Brain microvascular endothelial cell (primary cell): ENCODE measurements at places on chromosomes 7 and 10.
A peak's percentile ranks its signal among the peaks of the same experiment; 100 is the strongest.

DNA sequence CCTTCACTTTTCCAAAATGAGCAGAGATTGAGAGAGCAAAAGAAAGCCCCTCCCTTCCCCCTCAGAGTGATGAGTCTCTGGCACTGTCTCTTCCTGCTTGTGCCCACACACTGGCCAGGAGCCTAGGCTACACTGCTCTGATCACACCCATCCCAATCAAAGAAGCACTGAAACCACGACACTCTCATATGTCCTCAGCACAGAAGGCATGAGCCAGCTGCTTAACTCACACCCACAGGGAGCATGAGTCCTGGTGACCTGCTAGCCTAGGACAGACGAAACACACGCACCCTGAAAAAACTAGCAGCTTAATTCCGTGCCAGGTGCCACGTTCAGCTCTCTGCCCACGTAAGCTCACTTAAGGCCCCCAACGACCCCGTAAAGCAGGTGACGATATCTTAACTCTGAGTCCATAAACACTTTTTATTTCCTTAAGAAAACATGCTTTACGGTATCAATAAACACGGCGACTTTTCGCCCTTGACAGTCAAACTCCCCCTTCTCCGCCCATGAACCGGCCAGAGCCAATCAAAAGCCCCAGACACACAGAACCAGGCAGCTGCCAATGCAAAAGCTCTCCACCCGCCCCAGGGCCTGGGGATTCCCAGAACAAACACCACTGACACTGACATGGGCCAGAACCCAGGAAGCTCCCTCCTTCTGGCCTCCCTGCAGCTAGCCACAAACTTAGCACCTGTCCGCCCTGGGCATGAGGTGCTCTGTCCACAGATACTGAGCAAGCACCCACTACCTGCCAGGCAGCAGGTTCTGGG, 69.0 kb downstream of the TNRC18 start:
- no peak for DNase-seq

- DNase-seq, result no peak
Measured at GRCh38 chr10:59706851-59707797, 2.5 kb downstream of the SLC16A9 start.

DNA sequence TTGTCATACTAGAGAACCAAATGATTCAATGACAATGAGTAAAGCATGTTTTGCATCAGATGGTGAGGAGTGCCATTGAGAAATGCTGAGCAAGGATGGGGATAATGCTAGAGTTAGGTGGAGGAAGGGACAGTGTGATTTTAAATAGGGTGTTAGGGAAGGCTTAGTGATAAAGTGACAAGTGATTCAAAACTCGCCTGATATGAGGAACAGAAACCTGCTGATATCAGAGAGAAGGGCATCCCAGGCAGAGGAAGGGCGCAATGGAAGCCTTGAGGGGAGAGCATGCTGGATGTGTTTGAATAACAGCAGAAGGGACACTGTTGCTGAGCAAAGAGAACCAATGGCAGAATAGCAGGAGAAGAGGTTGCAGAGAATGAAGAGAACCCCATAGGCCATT, 196.2 kb downstream of the NRG3 start:
- no peak for DNase-seq

DNA sequence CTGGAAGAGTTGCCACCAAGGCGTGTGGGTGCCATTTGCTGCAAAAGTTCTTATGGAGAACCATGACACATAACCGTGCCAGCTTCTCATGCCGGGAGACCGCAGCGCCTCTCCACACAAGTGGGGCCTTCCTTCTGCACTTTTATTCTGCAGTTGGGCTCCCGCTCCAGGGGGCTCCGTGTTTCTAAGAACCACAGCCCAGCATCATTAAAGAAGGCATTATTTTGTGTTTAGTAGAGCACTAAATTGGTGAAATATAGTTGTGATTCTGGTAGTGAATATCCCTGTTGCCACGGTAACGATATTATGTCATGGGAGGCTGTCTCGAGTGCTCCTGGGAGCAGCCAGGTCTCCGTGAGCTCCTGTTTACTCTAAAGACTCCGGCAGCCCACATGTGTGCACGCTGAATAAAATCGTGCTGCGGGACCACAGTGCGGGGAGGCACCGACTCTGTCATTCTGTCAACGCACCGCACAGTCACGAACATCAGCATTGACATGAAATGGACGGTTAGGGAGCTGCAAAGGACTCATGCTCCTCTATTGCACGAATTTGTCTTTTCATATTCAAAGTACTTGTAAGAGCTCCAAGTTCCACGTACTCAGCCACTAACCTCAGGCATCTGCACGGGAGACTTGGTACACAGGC, 68.8 kb upstream of the PITRM1 start:
- no peak for DNase-seq

DNA sequence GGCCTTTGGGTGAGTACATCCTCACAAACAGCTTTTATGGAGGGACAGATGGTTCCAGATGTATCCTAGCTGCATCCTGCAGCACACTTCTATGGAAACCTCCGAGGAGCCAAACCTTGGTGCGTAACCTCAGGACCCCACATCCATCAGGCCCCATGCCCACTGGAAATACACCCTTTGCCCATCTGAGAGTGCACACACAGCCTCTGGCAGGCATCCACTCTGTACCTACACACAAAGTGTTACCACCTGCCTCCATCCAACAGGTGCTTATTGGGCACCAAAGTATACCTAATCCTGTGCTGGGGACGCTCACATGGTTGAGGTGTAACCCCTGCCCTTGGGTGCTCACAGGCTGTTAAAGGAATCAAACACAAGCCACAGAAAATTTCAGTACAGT, 117.9 kb downstream of the ADCY1 start:
- DNase-seq, result no peak

DNA sequence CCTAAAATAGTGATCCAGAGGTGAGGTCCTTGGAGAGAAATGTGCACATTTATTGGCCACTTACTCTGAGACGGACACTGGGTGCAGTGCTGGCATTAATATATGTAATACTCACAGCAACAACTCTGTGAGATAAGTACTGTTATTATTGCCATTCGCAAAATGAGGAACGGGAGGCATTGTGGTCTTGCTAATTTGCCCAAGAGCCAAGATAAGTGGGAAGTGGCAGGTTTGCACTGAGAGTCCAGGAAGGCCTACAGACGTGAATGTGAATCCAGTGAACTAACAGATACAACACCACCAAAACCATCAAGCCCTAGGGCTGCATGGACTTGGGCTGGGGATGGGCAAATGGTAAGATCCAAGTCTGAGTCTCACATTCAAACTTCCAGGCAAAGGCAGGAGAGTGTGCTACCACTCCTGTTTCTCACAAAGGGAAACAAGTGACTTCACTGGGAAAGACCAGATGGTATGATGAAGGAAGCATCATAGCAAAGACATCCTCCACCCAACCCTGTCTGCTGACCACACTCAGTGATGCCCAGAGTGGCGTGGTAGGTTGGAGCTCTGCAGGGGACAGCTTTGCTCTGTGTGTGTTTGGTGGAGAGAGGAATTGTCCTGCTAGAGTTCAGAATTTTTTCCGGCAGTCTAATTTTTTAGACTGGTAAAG, 19.2 kb downstream of the TMEM273 start:
- no peak for DNase-seq

DNA sequence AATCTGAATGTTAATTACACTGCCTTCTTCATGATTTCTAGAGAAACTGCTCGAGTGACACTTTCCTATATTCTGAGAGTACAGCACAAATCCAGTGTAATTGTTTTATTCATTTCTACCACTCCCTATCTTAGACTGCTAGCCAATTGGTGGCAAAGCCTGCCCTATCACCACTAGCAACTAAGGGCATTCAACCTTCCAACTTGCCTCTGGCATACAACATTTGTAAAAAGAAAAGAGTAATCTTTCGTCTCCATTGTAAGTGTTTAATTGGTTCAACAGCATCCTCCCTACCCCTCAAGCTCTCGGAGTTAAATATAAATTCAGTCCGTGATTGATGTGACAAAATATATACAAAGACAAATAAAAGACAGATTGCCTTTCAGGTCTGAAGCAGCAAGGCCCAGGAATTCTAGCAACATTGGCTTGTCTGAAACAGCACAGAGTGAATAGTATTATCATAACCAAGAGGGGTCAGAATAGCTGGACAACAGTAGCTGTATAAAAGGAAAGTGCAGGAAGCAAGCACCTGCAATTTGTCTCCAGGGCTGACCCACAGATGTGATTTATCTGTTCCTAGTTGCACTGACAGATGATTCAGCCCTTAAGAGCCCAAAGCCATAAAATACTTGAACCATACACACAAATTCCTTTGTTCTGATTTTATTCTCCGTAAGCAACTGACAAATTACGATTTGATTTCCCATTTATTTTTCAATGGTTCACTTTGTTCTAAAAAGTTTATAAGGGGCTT, 47.6 kb upstream of the ANKRD1 start:
- peak; percentile 24 for DNase-seq
